ENCODE measurements at places on chromosomes 2 and 18.
A peak's percentile ranks its signal among the peaks of the same experiment; 100 is the strongest.

DNA sequence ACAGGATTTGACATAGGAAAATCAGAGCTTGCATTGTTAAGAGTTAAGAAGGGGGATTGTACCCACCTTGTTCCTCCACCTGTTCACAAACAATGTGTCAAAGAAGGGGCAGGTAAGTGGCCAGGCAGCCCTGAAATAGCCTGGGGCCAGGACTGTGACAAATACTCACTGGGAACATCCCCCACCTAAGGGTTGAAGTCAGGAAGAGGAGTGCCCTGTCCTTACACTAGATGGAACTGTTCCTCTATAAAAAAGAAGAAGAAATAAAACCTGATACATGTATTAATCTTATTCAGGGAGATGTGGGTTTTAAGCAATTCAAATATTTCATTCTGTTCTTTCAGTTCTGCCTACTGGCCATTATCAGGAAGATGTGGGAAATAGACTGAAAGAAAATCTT is 41.9 kb downstream of the TACR1 start:
- no peak for DNase-seq

- DNase-seq = no peak
Observed at GRCh38 chr2:26552641-26553374, 74.9 kb upstream of the OTOF start.

DNA sequence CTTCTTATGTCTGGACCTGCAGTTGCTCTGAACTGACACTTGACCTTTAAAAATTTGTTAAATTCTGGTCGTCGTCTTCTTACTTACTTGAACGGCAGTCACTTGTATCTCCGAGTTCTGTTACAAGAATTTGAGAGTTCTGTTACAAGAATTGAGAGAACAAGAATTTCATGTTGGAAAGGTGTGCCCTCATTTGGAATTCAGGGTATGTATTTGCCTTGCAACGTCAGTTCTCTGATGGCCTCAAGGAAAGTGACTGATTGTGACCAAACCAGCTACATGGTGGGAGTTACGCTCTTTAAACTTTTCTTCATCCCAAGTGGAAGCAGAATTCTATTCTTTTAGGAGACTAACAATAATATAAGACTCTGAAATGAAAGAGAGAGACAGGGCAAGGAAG is 320.0 kb upstream of the TRIB2 start:
- no peak for DNase-seq

GRCh38 chr2:152581360-152581759 is 135.9 kb downstream of the PRPF40A start:
- no peak for DNase-seq

- DNase-seq = peak; percentile 16
Observed at GRCh38 chr2:62014102-62014501, 108.6 kb downstream of the COMMD1 start.

GRCh38 chr18:10787293-10787901 is 261.6 kb downstream of the NAPG start:
- peak; percentile 45 for DNase-seq

- DNase-seq = no peak
Observed at GRCh38 chr2:29459445-29460179, 344.4 kb downstream of the CLIP4 start.

GRCh38 chr2:122193622-122194021 is 438.2 kb downstream of the TSN start:
- DNase-seq = no peak

DNA sequence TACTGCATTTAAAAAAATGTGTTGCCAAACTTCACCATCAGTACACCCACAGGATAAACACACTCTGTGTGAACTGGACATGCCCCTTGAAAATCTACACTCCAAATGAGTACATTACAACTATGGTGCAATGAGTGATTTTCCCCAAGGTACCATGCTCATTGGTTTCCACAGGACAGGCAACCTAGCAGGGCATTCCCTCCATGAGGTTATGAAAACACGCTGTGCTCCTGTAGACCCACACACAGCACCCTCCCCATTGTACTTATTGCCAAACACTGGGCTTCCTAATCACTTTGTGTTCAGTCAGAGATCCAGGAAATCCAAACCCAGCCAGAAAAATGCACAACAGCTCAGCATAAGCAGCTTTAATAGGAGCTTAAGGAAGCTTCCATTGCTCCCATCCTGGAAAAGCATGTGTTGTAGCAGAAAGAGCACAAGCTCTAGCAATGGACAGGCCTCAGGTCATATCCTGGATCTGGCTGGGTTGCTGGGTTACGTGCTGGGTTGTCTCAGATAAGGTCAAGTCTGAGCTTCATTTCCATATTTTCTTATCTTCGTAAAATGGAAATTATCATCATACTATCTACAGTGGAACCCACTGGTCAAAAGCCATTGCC is 20.8 kb upstream of the ATIC start:
- no peak for DNase-seq

DNA sequence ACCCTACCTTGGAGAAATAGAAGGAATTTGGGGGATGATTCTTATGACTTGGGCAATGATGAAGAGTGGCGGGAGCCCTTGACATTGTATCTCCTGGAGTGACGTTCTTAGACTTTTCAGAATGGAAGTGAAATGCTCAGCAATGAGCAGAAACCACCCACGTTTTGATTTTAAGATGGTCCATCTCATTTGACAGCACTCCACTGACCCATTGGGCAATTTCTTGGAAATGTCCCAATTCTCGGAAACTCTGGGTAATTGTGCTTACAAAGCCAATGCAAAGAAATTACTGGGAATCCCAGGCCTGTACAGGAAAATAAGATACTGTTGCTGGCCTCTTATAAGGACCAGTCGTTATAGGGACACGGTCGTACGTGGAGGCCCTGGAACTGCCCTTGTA is 170.0 kb upstream of the COPS8 start:
- DNase-seq = no peak

- DNase-seq = no peak
Observed at GRCh38 chr2:8472545-8473323, 209.1 kb upstream of the ID2 start.

DNA sequence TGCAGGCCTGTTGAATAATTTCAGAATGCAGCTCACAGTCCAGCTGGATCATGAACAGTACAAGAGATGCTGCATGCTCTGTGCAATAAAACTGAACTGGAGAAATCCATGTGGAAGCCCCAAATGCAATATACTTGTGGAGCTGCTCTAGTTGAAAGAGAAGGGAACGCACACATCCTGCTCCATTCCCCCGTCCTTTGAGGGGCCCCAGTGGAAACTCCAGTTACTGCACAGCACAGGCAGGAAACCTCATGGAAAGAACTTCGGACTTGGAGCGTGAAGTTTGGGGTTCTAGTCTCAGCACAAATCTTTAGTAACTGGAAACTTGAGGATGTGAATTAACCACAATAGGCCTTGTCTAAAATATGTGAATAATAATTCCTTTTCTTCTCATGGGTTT is 73.2 kb downstream of the PLA2R1 start:
- peak; percentile 11 for DNase-seq

DNA sequence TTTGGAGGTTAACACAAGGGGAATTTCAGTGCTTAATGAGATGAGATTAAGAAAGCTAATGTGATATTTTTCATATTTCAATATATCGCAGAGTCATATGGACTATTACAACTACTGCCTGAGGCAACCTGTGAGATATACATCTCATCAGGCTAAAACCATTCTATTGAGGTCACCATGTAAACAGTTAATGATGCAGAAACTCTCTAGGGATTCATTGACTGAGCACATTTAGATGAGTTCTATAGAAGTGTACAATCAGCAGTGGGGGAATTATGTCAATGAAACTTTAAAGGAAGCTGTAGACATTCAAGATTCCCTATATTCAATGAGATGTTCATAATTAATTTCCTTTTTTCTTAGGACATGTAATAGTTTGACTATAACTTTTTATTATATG is 687.4 kb upstream of the SYT4 start:
- DNase-seq = no peak

DNA sequence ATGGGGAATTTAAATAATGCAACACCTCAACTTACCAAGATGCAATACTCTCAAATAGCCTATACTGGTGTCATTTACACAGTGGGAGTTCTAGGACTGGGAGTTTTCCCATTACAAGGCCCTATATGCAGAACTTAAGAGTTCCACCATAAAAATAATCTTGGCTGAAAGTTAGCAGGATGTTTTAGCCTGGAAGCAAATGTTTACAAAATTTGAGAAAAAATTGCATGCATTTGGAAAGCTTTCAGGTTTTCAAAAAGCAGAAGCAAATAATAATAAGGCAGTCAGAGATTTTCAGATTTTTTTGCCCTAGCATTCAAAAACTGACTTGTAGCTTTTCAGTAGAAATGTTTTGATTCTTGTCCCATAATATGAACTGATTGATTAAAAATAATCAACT is 397.3 kb downstream of the ARHGAP15 start:
- no peak for DNase-seq

DNA sequence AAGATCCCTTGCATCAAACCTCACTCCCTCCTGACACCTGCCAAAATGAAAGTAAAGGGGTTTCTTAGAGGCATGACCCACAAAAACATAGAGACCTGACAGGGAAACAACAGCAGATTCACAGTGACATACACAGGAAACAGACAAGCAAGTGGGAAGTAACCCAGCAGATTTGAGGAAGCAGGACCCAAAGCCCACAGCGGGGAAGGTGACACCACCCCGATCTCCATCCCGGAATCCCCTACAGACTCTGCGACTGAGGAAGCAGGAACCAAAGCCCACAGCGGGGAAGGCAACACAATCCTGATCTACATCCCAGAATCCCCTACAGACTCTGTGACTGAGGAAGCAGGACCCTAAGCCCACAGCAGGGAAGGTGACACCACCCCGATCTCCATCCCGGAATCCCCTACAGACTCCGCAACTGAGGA is 21.6 kb downstream of the CIB4 start:
- no peak for DNase-seq

GRCh38 chr18:48181087-48181823 is 227.9 kb downstream of the ZBTB7C start:
- no peak for DNase-seq

DNA sequence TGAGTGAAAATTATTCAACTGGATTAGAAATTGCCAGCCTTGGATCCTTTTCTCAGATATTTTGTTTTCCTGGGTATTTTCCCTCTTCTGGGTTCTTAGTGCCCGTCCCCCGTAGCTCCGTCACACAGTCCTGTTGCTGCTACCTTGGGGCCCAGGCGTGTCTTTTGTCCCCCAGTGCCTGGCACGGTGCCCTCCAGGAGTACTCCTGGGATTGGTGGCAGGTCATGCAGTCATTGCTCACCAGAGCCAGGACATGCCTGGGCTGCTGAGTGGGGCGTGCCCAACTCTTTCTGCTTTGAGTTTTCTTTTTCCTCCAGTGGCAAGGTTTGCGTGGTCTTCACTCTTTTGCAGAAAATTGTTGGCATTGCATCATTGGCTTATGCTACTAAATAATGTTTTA is 275.2 kb downstream of the AGAP1 start:
- DNase-seq = no peak

DNA sequence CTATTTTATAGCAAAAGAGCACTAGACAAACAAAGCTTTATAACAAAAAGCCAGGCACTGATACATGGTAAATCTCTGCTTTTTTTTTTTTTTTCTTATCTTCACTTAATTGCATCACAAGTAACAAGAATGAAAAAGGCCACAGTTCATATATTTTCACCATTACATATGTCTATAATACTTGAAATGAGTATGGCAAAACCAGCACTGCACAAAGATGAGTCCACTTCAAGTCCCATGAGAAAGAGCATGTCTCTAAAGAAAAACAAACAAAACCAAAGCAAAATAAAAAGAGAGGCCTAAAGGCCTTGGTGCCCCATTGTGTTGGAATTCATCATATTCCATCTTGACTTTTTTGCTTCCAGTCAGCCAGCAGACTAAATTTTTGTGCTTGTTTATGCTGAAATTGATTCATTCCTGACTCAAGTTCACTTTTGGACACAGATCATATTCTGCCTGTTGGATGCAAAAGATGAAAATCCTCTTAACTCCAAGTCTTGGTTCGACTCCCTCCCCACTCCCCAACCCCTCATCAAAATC is 264.9 kb upstream of the CCDC68 start:
- no peak for DNase-seq

DNA sequence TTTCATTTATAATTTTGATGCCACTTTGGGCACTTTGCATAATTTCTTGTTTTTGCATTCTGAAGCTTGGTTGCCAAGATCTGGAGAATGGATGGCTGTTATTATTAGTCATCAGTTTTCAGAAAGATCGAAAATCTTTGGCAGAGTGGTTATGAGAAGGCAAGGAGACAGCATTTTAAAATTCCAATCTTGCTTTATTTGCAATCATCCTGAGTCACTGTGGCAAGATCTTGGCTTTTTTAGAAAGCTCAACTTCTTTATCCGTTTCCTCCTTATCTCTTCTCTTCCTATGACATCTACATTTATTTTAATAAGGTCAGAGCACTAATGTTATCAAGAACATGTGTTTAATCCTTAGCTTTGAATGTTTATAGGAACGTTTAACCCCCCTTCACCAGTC is 31.1 kb upstream of the EIF2AK3 start:
- no peak for DNase-seq

DNA sequence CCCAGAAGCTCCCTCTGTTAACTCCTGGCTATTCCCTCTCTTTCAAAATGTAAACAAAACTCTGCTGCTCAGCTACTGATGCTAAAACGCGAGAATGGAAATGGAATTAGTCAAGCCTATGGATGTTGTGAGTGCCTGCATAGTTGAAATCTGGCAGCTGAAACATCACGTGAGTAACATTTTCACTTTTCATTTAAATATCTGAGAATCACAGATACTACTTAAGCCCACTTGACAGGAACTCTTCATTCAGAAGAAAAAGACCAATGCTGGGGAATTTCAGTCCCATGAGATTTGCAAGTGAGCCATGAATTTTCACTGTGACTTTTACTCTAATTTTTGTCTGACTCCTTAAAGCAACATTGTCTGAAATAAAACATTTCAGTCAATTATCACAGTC is 215.3 kb upstream of the SESTD1 start:
- no peak for DNase-seq

DNA sequence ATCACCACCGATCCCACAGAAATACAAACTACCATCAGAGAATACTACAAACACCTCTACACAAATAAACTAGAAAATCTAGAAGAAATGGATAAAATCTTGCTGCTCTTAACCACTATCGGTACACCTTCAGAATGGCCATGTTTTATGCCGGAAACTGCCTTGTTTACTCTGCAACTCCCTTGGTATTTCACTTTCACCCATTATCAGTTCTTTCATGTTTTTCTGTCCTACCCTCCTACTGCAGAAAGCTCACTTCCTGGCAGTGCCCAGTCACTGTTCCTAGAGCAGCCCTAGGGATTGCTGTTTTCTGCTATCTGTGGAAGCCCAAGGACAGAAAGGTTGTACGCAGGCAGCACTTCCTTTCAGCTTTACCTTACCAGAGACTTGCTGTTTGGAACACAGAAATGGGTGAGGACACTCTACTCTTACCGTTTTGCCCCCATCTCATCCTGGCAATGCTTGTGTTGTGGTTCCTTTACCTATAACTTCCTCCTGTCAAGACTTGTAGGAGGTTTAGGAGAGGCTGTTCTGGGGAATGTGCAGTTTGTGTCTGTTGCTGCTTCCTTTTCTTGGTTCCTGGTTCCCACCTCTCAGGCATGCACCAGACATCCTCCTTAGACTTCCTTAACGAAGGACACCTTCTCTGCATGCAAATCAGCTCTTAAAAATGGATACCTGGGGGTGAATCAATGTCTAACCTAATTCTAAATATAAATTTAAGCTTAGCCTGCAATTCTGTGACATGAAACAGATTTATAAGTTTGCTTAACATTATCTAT is 394.4 kb downstream of the SPAG16 start:
- no peak for DNase-seq

GRCh38 chr2:53584986-53585385 is 182.6 kb upstream of the CHAC2 start:
- no peak for DNase-seq
